ENCODE measurements at places on chromosomes 16 and 17.

DNA sequence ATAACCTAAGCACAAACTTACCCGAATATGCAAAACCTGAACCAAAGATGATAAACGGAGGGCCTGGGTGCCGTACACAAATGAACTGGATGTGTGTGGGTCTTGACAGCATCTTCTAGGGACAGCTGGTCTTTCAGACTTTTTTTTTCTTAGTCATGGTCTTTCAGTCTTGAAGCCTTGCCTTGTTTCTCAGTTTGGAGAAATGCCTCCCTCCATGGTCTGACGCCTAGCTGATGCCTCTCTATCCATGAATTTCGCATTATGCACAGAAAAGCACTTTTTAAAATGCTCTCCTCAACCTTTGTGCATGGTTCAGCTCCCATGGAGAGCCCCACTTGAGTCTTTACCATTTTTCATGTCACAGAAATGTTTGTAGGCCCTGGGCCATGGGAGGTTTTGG, 52.8 kb upstream of the LYRM9 start:
- no peak for DNase-seq

GRCh38 chr17:77783991-77784820, 174.3 kb upstream of the TNRC6C start:
- DNase-seq: no peak

DNA sequence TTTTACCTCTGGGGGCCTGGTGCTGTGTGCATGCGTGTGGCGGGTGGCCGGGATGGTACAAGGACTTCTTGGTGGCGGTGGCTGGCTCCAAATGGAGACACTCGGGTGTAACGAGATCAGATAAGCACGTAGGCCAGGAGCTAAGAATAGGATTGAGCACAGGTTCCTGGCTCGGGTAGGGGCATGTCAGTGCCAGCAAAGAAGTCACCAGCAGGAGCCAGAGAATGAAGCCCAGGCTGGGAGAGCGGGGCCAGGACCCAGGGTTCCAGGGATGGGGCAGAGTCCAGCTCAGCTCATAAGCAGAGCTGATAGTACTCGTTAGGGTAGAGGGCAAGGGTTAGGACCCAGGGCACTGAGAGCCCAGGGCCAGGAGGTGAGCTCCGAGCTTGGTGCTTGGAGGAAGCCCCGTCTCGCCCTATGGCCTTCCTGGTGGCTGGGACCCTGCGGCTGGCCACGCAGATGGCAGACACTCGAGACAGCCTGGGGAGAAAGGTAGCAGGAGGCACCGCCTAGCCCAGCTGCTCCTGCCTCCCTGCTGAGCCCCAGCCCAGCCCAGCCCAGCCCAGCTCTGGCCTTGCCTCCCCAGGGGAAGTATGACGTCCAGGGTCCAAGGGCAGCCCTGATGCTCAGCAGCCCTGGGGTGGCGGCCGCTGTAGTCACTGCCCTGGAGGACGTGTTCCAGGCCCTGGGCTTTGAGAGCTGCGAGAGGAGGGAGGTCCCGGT, 8.9 kb downstream of the ZNF213 start:
- no peak for DNase-seq

GRCh38 chr17:82713071-82713723, 3.3 kb upstream of the FN3KRP start:
- no peak for DNase-seq

GRCh38 chr17:30084788-30085187, 31.8 kb upstream of the NSRP1 start:
- DNase-seq: no peak

GRCh38 chr16:563072-563644, 3.0 kb downstream of the PRR35 start:
- DNase-seq: no peak

DNA sequence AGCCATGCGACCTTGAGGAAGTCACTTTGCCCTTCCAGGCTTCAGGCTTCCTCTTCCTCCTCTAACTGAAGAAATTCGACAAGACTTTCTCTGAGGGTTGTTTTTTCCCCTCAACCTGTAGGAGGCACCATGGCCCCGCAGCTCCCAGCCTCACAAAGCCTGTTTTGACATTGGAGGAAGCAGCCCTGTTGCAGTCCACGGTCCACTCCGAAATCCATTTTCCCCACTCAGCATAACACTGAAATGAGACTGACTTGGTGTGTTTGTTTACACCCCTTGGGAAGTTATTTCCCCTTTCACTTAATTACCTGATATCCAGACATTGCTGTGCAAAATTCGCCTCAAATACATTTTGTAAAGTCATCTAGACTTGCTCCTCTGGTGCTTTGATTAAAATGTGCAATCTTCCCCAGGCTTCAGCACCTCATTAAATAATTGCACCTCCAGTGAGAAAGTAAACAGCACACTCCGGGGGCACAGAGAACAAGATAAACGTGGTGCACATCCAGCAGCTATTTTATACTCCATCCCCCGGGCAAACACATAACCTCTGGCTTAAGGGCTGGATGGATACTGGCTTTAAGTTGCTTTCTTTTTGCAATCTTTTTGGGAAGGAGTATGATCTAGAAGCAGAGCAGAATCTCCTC, 41.4 kb upstream of the PIRT start:
- DNase-seq: no peak

- no peak for DNase-seq
Measured at GRCh38 chr16:48350736-48351135, 34.5 kb downstream of the SIAH1 start.

- no peak for DNase-seq
Measured at GRCh38 chr16:8644211-8645140, 23.0 kb downstream of the METTL22 start.

- no peak for DNase-seq
Measured at GRCh38 chr17:15157051-15157450, 108.1 kb downstream of the PMP22 start.

DNA sequence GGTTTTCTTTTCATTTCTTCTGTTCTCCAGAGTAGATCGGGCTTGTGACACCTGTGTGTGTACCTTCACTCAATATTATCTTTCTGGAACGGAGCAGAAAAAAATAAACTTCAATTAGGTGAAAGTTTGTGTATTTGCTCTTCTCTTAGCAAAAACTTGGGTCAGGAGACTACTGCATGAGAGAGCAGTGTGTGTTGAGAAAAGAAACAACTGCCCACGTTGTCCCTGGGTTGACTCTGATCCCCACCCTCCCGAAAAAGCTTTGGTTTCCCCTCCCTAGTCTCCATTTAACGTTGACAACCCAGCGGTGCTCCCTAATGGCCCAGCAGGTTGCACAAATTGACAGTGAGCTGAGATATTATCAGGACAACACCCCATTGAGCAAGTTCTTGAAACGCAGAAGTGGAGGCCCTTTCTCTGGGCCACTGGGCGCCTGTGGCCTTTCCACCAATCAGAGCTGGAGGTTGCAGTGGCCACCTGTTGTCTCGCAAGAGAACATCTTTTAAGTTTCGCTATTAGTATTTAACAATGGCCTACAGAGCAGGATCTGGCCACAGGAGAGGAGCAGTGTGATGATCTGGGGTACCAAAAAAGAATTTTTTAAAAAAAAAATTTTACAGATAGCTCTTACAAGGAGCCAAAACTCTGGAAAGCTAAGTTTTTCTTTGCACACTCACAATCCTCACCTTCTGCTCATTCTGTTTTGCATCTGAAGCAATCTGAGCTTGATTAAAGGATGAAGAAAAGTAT, 1.5 kb upstream of the TOX3 start:
- DNase-seq: no peak

- DNase-seq: no peak
Measured at GRCh38 chr17:30091121-30091670, 25.4 kb upstream of the NSRP1 start.

DNA sequence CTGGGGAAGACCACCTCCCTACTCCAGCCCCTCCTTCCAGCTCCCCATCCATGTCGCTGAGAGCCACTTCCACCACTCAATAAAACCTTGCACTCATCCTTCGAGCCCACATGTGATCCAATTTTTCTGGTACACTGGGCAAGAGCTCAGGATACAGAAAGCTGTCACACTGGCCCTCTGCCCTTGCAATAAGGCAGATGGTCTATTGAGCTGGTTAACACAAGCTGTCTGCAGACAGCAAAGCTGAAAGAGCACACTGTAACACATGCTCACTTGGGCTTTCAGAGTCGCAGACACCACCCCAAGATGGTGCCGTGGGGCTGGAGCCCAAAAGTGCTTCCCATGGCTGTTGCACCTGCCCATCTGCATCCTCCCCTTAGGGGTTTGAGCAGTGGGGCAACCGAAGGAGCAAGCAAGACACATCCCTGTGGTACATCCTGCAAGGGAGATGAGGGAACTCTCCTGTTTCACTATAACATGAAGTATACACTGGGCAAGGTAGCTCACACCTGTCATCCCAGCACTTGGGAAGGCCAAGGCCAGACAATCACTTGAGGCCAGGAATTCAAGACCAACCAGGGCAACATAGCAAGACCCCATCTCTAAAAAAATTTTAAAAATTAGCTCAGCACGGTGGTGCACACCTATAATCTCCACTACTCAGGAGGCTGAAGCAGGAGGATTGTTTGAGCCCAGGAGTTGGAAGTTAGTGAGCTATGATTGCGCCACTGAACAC, 52.8 kb upstream of the C17orf78 start:
- DNase-seq: no peak

- DNase-seq: no peak
Measured at GRCh38 chr16:9922441-9922840, 259.8 kb downstream of the GRIN2A start.

GRCh38 chr16:72989579-72990551, 58.1 kb downstream of the ZFHX3 start:
- peak; percentile 17 for DNase-seq

DNA sequence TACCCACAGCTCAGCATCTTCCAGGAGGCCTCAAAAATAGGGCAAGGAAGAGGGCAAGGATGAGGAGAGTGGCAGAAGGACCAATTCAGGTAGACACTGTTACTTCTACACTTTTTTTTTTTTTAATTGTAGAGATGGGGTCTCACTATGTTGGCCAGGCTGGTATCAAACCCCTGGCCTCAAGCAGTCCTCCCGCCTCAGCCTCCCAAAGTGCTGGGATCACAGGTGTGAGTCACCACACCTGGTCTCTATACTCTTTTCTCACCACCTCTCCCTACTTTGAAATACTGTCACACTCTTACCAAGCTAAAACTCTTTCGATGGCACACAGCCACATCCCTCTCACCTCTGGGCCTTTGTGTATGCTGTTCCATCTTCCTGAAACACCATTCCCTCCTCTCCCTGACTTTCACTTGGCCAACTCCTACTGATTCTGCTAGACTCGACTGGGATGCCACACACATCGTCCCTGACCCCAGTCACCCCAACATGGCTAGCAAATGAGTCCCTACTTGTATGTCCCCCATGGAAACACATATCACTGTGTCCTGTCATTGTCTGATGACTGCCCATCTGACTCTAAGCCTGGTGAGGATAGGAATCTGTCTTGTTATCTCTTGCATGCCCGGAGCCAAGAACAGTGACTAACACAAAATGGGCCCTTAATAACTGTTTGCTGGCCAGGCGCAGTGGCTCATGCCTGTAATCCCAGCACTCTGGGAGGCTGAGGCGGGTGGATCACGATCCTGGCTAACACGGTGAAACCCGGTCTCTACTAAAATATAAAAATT, 7.2 kb upstream of the SLC43A2 start:
- no peak for DNase-seq

GRCh38 chr16:74107795-74108610, 188.6 kb upstream of the PSMD7 start:
- peak; percentile 57 for DNase-seq

- DNase-seq: no peak
Measured at GRCh38 chr16:52033992-52034391, 513.0 kb downstream of the TOX3 start.

GRCh38 chr16:81936209-81937000, 74.9 kb downstream of the SDR42E1 start:
- no peak for DNase-seq

DNA sequence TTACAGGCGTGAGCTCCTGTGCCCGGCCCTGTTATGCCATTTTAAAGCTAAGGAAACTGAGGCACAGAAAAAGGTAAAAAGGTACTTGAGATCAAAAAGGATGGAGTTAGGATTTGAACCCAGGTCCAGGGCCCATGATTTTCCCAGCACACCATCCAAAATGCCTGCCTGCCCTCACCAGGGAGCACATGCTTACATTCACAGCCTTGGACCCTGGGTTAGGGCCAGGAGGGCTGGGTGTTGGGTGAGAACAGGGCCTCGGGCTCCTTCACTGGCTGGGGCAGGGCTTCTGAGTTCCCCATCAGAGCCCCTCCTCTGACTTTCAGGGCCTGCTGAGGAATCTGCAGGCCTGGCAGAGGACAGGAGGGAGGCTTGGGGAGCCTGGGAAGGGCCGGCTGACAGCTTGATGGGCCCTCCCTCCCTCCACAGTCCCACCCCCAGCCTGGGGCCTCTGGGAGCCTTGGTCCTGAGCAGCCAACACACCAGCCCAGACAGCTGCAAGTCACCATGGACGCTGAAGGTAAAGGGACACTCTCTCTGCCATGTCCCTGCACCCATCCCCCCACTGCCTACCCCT, at the start of gene QPRT:
Gene QPRT (plus strand): TSS at position 490 of the 577 bp plus-strand sequence. CDS start 18 bp downstream, at position 508.
- DNase-seq: no peak

DNA sequence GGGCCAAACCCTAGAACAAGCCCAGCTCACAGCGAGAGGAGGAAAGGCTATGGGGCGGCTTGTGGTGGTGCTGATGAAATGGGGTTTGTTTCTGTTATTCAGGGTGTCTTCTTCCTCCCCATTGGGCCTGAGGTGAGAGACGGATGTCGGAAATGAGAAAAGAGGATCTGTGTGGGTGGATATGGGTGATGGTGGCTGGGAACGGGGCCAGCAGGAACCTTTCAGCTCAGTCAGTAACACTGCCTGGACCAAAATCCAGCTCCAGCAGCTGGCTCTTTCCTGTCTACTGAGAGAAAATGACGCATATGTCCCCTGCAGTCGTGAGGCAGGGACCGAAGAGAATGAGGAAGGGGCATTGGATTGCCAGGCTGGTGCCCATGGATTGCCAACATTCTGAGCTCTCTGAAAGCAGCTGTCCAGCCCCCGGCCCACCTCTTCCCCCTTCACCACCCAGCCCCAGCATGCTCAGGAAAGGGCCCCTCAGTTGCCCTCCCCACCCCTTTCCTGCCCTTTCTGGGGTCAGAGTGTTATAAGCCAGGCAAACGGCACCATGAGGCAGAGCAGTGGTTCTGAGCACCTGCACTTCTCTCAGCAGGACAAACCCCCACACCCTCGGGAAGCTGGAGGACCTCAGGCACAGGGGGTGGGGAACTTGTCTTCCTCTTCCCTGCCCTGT, 4.0 kb downstream of the MYH3 start:
- DNase-seq: no peak

- no peak for DNase-seq
Measured at GRCh38 chr16:72983728-72984350, 64.1 kb downstream of the ZFHX3 start.

- peak; percentile 82 for DNase-seq
Measured at GRCh38 chr17:57130708-57131461, 45.8 kb downstream of the AKAP1 start.

All from NCI-H460 (cell line).